ENCODE measurements at places on chromosomes 3 and 15.
A peak's percentile ranks its signal among the peaks of the same experiment; 100 is the strongest.

- peak; percentile 13 for DNase-seq
Measured at GRCh38 chr15:96340598-96341512, 10.4 kb downstream of the NR2F2 start.

- no peak for DNase-seq
Measured at GRCh38 chr3:99505646-99506269, 132.6 kb upstream of the COL8A1 start.

- DNase-seq: no peak
Measured at GRCh38 chr15:32677238-32677750, 35.8 kb downstream of the SCG5 start.

GRCh38 chr3:148211725-148212124 lies 486.0 kb upstream of the AGTR1 start:
- no peak for DNase-seq

- no peak for DNase-seq
Measured at GRCh38 chr3:39125841-39126500, 18.5 kb downstream of the TTC21A start.
